Stimulated activated CD8-positive, alpha-beta memory T cell treated with anti-CD3 and anti-CD28 coated beads, Interleukin-15, amount 100 ng/mL, for 4 hours (primary cell): ENCODE measurements at places on chromosomes 12 and 14.

DNA sequence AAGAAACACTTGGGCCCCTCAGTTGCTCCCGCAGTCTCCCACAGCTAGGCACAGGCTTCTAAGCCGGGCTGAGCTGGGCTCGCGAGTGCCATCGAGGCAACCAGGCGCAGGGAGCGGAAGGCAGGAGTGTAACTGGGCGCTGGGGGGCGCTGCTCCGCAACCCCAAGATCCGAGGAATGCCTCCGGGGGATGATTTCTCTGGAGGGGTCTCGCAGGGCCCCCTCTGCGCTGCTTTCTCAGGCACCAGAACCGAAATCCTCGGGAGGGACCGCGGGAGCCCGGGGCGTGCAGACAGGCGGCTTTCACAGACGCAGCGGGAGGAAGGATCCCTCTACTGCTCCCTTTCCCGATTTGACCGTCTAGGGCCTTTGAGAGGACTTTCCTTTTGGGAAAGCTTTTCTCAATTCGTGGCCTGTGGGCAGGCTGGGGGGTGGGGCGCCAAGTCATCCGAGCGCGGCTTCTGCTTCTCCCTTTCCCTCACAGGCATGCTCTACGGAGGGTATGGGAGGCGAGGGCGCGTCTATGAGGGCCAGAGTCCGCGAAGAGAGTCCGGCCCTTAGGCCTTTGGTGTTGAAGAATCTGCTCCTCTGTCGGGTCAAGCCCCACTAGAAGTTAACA lies 4.3 kb upstream of the NKX2-1 start:
- DNase-seq: no peak

GRCh38 chr12:4859478-4860210 lies 50.1 kb upstream of the KCNA1 start:
- DNase-seq: no peak

- no peak for DNase-seq
Measured at GRCh38 chr14:90111895-90112534, 50.2 kb downstream of the KCNK13 start.

DNA sequence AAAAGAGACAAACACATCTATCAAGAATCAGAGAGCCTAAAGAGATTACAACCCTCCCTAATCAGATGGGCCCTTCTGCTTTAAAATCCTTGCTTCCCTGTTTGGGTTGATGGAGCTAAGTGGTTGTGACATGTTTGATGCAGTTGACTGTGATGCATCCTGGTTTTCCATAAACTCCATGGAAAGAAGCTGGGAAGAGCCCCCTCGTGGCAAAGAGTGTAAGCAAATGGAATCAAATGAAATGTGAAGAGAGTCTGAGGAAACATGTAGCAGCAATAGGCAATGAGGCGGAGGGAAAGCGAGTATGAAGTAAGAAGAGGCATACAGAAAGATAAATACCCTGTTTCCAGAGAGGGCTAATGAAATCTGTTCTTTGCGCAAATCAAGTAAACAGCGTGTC lies 70.4 kb upstream of the SLCO1C1 start:
- DNase-seq: no peak

GRCh38 chr12:110661337-110661972 lies 27.5 kb downstream of the HVCN1 start:
- DNase-seq: peak; percentile 39

GRCh38 chr14:65620195-65620594 lies 207.7 kb downstream of the FUT8 start:
- no peak for DNase-seq

- no peak for DNase-seq
Measured at GRCh38 chr14:104435147-104436046, 144.2 kb upstream of the C14orf180 start.
